ENCODE measurements at places on chromosomes 5 and 9. TPM values are rescaled to one million over a fixed set of nuclear protein-coding genes. Genes with fewer than 3 reads are reported as not detected.

DNA sequence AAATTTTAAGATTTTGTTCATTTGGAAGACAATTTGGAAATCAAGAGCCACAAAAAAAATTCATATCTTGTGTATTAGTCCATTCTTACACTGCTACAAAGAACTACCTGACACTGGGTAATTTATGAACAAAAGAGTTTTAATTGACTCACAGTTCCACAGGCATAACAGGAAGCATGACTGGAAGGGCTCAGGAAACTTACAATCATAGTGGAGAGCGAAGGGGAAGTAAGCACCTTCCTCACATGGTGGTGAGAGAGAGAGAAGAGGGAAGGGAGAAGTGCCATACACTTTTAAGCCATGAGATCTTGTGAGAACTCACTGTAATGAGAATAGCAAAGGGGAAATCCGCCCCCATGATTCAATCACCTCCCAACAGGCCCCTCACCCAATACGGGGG, 274.4 kb downstream of the KCNN2 start:
- DNase-seq = no peak

The RNF14 gene
- 41.1 TPM for total RNA-seq

The IFNB1 gene
- not detected for total RNA-seq

The OR1Q1 gene
- not detected for total RNA-seq

The ACSL6 gene
- total RNA-seq = not detected

The PGM5 gene
- not detected for total RNA-seq

- no peak for DNase-seq
Measured at GRCh38 chr5:73668017-73668416, 42.0 kb downstream of the ARHGEF28 start.

The C9 gene
- not detected for total RNA-seq

DNA sequence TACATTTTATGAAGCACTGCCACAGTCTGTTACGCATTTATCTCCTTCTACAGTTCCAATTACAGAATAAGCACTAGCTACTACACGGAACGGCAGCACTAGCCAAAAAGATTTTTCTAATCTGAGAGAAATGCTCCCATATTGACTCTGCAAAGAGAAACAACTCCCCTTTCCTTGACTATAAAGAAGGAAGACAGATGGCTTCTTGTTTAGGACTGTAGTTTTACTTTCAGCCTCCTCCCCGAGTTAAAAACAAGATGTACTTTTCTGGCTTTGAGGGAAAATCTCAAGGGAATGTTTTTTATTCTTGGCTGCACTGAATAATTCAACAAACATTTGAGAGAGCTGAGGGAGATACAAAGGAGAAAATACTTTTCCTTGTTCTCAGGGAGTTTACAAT, 1.9 kb upstream of the SLC44A1 start:
- no peak for DNase-seq

GRCh38 chr5:52998552-52999313, 9.6 kb downstream of the ITGA2 start:
- DNase-seq = no peak

GRCh38 chr5:54558362-54558761, 40.8 kb downstream of the SNX18 start:
- no peak for DNase-seq

The SGCD gene
- not detected for total RNA-seq

DNA sequence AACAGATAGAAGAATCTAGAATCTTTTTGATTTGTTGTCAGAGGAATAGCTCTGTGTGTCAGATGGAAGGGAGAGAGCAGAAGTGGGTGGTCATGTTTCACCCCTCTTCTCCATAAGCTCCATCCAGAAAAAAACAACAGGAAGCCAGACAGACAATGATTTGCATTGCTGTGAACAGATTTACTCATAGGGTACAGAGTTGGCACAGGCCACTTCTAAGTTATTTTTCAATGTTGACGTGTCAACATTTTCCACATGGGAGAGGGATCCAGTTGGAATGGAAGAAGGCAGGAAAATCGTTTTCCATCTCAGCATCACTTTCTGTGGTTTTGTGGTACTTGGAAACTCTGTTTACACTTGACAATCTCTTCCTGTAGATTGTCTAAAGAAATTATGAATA, 86.7 kb downstream of the INSYN2B start:
- DNase-seq = no peak

The INSL4 gene
- total RNA-seq = not detected

The ADAMTS2 gene
- not detected for total RNA-seq

The IQGAP2 gene
- 50.2 TPM for total RNA-seq

- DNase-seq = no peak
Measured at GRCh38 chr5:72065751-72066255, 41.5 kb upstream of the MAP1B start.

The SLC34A1 gene
- 0.63 TPM for total RNA-seq

DNA sequence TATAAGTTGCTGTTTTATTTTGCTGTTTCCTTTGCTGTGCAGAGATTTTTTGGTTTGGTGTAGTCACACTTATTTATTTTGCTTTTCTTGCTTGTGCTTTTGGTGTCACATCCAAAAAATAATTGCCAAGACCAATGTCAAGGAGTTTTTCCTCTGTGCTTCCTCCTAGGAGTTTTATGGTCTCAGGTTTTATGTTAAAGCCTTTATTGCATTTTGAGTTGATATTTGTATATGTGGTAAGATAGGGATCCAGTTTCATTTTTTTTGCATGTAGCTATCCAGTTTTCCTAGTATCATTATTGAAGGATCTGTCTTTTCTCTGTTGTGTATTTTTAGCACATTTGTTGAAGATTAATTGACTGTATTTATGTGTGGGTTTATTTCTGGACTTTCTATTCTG, 210.6 kb downstream of the ARHGEF28 start:
- DNase-seq = no peak

DNA sequence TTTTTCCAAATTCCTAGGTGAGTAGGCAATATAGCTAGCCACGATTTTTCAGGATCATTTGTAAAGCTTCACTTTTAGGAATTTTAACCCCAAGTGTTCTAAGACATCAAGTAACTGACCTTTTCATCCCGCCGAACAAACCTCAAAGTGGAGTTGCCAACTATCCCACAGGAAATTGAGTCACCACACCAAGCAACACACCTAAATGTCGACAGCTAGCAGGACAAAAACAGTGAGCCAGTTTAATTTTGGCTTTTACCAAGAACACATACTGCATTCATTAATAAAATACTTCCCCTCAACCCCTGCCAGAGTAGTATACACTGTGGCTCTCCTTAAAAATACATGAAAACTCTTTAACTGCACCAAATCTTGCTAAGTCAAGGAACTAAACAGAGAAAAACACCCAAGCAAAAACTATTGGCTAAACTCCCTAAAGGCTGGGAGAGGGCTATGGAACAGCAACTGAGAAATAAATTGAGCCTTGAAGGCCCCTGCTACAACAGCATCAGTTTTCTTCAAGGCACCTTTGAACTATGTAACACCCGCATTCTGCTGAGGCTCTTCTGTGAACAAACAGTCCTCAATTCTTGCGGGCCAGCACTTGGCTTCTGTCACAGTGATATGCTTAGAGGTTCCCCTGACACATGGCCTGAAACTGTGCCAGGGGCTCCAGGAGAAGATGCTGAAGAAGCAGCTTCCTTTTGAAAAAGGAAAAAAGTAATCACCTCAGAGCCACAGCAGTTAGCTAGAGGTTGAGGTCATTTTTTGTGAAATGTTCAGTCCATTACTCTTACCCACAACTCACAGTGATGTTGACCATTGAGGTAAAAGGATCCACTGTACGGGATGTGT, 459.6 kb downstream of the RAB3C start:
- DNase-seq = no peak

GRCh38 chr5:104267320-104268015, 704.9 kb upstream of the NUDT12 start:
- no peak for DNase-seq

The ZNF883 gene
- total RNA-seq = not detected

DNA sequence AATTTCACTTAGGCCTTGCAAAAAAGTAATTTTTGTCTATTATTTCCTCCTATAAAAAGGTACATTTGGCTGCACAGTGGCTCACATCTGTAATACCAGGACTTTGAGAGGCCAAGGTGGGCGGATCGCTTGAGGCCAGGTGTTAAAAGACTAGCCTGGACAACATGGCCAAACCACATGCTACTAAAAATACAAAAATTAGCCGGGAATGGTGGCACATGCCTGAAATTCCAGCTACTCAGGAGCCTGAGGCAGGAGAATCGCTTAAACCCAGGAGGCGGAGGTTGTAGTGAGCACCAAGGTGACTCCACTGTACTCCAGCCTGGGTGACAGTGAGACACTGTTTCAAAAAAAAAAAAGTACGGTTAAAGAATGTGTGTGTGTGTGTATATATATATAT, 15.7 kb downstream of the NUP155 start:
- DNase-seq = no peak

DNA sequence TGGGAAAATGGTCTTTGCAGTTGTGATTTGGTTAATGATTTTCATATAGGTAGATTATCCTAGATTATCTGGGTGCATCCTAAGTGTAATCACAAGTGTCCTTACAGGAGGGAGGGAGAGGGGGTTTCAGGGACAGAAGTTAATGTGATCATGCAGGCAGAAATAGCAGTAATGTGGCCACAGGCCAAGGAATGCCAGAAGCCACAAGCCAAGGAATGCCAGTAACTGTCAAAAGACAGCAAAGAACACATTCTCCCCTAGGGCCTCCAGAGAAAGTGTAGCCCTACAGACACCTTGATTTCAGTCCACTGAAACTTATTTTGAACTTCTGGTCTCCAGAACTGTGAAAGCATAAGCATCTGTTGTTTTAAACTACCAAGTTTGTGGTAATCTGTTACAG, 2074.5 kb downstream of the MAT2B start:
- DNase-seq = no peak

- DNase-seq = no peak
Measured at GRCh38 chr5:158602981-158603380, 496.7 kb downstream of the EBF1 start.

The SLC36A3 gene
- total RNA-seq = not detected

The NELFB gene
- 74.8 TPM for total RNA-seq

DNA sequence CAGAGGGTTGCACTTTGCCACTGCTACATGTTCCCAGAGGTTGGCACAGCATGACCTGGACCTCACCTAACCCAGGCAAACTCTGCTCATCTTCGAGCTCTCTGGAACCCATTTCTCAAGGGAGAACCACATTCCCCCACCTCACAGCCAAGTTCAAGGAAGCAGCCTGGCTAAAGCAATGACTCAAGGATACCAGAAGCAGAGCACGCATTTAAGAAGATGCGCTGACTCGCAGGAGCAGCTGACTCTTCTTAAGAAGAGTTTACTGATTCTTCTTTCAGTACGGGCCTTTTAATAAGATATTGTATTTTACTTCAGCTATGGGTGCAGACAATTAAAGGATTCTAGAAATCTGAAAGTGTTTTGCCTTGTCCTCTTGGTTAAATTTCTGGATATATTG, 4.1 kb upstream of the SEMA5A start:
- DNase-seq = no peak

DNA sequence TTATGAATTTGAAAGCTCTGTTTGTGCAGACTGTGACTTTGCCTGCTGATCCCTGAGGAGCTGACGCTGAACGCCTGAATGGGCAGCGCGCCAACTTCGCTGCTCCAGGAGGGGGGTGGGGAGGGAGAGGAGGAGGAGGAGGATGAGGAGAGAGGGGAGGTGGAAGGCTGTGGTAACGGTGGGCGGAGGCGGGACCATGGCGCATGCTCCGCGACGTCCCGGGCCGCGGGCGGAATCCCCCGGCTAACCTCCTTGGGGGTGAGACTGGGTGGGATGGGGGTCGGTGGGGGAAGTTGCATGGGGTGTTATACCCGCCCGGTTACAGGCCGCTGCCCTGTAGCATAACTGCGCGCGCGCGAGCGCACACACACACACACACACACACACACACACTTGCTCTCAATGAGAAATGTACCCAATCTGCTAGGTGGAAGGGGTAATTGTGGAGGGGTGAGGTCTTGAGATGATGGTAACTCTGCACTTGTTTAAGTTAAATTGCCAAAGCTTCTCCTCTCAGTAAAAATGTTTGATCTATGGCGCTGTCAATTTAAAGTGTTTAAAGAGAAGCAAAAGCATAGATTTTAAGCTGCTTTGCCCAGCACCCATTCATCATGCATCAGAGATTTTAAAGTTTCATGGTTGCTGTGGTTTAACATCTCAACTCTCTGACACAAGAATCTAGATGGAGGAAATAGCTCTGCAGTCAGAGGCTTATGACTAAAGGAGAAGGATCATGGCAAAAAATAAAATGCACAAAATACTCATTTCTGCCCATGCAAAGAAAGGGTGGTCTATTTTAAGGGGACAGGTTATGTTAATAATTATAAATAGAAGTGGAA, 76.6 kb upstream of the TBCA start:
- no peak for DNase-seq

The TGFBI gene
- not detected for total RNA-seq

All from OCI-LY7 (cell line).